ENCODE measurements at places on chromosomes 11 and 22. TPM values are rescaled to one million over a fixed set of nuclear protein-coding genes. Genes with fewer than 3 reads are reported as not detected.

The CCDC188 gene
- 2.6 TPM for total RNA-seq

The C11orf21 gene
- total RNA-seq, result 1.2 TPM

The UBQLNL gene
- 0.19 TPM for total RNA-seq

The ATXN10 gene
- total RNA-seq, result 117 TPM

The DDTL gene
- total RNA-seq, result not detected

The SYCE3 gene
- not detected for total RNA-seq

The TRIM6 gene
- total RNA-seq, result 7.5 TPM

The TOM1 gene
- total RNA-seq, result 27.0 TPM

GRCh38 chr11:123575441-123575840, 79.0 kb downstream of the SCN3B start:
- peaks cover 14% of the 10 kb centered on the region for H3K27me3 ChIP-seq
- H3K27ac ChIP-seq, result no peak overlapping the region
- no peak overlapping the region for H3K4me3 ChIP-seq
- no peaks in the 10 kb centered on the region for H3K36me3 ChIP-seq

DNA sequence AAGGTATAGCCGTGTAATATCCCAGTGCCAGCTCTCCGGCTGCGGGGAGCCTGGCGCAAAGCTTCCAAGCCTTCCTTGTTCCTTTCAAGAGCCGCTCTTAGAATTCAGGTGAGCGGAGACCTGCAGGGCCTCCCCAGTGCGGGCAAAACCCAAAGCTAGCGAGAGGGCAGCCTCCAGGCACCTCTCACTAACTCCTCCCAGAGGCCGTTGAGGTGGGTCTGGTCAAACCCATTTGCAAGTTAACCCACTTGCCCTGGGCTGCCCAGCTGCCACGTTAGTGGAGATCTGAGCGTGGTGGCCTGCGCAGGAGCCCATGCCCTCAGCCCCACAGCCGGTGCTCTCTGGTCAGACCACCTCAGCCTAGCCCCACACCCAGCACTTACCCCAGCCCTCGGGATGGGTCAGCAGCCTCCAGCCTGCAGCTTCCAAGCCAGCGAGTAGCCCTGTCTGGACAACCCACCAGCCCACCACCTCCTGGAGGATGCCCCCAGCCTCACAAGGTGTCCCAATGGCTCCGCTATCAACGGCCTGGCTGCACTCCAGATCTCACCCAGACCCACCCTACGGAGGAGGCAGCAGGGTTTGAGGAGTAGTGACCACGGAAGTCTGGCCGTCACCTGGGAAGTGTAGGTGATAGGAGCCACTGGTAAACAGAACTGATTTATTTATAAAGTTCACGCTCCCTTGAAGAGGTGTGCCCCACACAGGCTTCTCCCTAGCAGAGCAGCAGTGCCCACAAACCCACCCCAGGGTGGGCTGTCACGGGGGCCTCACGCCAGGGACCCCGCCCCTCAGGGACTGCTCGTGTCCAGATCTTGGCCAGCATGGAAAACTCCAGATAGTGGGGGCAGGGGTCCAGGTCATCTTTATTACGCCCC, 2.3 kb downstream of the ASCL2 start:
- peak overlapping the region; percentile 75 for H3K27ac ChIP-seq
- H3K36me3 ChIP-seq, result no peaks in the 10 kb centered on the region
- peaks cover 53% of the 10 kb centered on the region for H3K27me3 ChIP-seq
- H3K4me1 ChIP-seq, result no peaks in the 10 kb centered on the region

DNA sequence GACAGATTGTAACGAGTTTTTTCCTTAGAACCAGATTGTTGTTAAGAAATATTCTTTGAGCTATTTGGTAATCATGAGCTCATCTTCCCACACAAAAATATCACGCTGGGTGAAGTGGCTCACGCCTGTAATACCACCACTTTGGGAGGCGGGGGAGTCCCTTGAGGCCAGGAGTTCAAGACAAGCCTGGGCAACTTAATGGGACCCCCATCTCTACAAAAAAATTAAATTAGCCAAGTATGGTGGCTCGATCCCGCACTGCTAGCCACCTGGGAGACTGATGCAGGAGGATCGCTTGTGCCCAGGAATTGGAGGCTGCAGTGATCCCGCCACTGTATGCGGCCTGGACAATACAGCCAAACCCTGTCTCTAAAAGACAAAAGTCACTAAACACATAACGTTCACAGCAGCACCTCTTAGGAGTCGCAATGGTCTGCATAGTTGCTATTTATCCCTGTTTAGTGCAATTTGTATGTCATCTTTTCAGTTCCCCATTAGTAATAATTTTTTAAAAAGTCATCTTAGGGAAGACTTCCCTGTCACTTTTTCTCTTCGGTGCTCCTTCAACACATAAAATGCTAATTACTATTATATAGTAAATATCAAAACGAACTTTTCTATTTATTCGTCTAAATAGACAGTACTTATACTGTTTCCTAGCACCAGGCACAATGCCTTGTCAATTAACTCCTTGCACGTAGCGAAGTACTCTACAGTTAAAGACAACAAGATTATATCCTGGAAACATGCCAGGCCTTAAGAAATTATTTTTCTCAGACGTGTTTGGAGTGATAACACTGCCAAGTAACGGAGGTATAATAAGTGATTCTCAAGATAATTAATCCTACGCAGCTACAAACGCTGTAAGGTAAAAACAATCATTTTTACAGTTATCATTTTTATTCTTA, 1.1 kb downstream of the ST13 start:
- H3K4me3 ChIP-seq, result peak overlapping the region; percentile 99
- H3K4me1 ChIP-seq, result peaks cover 38% of the 10 kb centered on the region
- peaks cover 11% of the 10 kb centered on the region for H3K36me3 ChIP-seq
- DNase-seq, result no peak
- H3K27me3 ChIP-seq, result no peaks in the 10 kb centered on the region

DNA sequence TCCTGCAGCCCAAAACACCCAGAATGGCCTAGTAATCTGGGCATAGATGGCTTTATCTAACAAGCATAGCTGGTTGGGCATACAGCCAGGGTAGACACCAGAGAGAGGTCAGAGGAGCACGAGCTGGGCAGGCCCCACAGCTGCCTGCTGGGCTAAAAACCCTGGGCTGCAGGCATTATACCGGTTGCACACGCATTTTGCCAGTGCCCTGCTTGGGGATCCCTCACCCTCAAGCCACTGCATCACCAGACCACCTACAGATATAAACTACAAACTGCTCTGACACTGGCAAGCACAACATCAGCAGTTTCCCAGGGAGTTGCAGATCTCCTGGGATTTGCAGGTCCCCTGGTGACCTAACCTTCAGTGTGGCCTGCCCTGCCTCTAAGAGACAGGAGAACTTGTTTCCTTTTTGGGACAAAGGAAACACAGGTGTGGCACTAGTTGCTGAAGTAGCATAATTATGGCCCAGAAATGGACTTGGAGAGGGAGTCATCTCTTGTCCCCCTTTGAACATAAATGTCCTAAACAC, 79.1 kb upstream of the SC5D start:
- no peak for DNase-seq
- peaks cover 5% of the 10 kb centered on the region for H3K4me1 ChIP-seq

DNA sequence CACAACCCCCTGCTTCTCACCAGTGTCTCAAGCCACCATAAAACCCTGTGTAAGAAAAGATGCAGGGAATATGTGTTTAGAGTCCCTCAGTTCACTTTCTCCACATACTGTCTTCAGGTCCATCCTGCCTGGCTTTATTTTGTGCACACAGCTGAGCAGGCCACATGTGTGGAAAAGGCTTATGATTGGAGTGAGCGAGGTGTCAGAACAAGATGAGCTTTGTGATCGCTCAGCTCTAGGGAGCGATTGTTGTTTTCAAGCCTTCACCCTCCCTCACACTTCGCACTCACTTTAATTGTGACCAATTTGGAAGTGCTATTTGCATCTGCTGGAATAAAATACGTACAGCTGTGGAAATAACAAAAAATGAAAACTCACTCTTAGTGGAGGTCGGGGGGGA, 931.1 kb upstream of the TENM4 start:
- no peak overlapping the region for H3K27ac ChIP-seq
- DNase-seq, result no peak
- H3K4me1 ChIP-seq, result no peaks in the 10 kb centered on the region
- H3K36me3 ChIP-seq, result no peaks in the 10 kb centered on the region

- no peak overlapping the region for H3K4me3 ChIP-seq
- no peak overlapping the region for H3K27ac ChIP-seq
- H3K36me3 ChIP-seq, result peaks cover 14% of the 10 kb centered on the region
Observed at GRCh38 chr11:79025622-79026021, 415.2 kb downstream of the TENM4 start.

- H3K27me3 ChIP-seq, result peaks cover 70% of the 10 kb centered on the region
- H3K36me3 ChIP-seq, result no peaks in the 10 kb centered on the region
- H3K4me1 ChIP-seq, result no peaks in the 10 kb centered on the region
- no peak overlapping the region for H3K4me3 ChIP-seq
- DNase-seq, result no peak
- H3K27ac ChIP-seq, result no peak overlapping the region
Observed at GRCh38 chr22:49716441-49716840, 111.2 kb downstream of the BRD1 start.

DNA sequence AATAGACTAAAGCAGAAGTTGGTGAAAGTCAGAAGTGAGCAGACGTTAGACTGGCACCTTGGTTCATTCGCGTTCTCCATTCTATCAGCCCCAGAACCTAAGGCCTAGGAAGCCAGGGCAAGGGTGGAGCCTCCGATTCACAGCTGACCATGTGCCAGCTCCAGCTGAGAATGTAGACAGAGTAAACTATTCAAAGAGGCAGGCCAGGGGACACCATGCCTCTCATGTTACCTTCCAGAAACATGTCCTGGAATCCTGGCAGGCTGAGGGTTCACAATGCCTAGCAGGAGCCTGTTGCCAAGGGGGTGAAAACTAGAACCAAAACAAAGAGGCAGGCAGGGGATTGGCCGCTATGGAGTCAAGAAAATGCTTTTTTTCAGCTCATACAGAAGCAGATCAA, 224.4 kb upstream of the POU2AF2 start:
- no peak overlapping the region for H3K4me3 ChIP-seq
- DNase-seq, result no peak
- H3K36me3 ChIP-seq, result no peaks in the 10 kb centered on the region
- peaks cover 5% of the 10 kb centered on the region for H3K27me3 ChIP-seq
- H3K4me1 ChIP-seq, result no peaks in the 10 kb centered on the region
- no peak overlapping the region for H3K27ac ChIP-seq

DNA sequence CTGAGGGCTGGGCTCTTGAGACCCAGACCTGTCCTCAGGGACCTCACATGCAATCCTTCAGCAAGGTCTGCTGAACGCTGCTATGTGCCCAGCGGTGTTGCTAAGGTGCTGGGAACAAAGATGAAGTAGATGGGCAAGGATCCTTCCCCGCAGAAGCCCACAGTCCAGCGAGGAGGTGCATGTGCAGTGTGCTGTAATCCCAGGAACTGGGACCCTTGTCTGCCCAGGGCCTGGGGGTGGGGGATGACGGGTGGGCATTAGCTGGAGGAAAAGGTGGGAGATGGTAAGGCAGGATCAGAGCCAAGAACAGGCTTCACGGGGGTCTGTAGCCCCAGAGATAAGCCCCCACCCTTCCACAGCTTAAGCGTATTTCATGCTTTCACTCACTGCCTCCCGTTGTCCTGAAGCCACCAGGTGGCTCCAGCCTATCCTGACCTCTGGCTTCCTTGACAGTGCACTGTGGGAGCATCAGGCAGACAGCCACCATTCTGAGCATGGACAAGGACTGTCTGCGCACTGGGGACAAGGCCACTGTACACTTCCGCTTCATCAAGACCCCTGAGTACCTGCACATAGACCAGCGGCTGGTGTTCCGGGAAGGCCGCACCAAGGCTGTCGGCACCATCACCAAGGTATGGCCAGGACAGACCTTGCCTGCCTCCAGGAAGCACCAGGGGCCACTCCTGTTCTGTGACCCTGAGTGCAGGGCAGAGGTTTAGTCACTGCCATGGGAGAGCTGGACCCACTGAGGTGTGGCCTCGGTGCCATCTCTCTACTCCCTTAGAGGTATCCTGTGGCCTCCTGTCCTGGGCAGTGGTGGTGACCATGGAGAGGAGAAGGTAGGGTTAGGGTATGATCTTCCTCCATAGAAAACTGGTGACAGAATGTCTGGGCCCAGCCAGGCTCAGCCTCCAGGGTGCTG, 22.0 kb downstream of the GTPBP1 start:
- no peak overlapping the region for H3K4me3 ChIP-seq
- DNase-seq, result no peak
- no peaks in the 10 kb centered on the region for H3K4me1 ChIP-seq
- H3K36me3 ChIP-seq, result peaks cover 16% of the 10 kb centered on the region
- H3K27me3 ChIP-seq, result no peaks in the 10 kb centered on the region
- no peak overlapping the region for H3K27ac ChIP-seq

GRCh38 chr22:42992092-42992491, 22.9 kb downstream of the PACSIN2 start:
- DNase-seq, result no peak
- H3K27ac ChIP-seq, result no peak overlapping the region
- H3K36me3 ChIP-seq, result peaks cover 6% of the 10 kb centered on the region
- H3K4me1 ChIP-seq, result peaks cover 38% of the 10 kb centered on the region

DNA sequence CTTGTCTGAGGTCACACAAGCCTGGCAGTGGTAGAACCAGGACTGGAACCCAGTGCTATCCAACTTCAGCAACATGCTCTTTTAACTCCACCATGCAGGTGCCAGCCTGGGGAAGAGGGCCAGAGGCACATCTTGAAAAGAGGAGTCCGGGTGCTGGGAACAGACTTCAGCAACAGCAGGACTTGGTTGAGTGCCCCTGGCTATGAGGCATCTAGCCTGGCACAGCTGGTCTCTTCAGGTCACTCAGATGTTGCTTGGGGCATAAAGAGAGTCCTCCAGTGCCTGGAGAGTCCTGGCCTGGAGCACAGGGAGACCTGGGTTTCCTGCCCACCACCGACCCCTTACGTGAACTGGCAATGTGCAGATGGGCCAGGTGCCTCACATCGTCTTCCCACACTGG, 5.1 kb upstream of the CLCF1 start:
- peaks cover 34% of the 10 kb centered on the region for H3K27me3 ChIP-seq
- peaks cover 23% of the 10 kb centered on the region for H3K4me1 ChIP-seq
- DNase-seq, result no peak
- no peak overlapping the region for H3K27ac ChIP-seq
- H3K36me3 ChIP-seq, result no peaks in the 10 kb centered on the region

DNA sequence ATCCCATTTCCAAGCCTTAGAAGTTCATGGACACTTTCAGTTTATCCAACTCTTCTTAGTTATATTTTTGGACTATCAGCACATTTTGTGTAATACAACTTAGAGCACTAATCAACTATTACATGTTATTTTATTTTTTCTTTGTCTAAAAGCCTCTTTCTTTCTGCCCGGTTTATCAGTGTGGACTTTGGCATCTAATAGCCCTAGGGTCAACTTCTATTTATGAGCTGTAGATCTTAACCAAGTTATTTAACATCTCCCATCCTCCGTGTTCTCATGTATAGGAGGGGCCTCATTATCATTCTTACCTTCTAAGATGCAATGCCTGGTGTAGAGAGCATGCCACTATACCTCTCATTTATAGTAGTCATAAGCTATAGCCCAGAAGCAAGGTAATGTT, 4.4 kb downstream of the CARD16 start:
- no peak overlapping the region for H3K27ac ChIP-seq
- no peak overlapping the region for H3K4me3 ChIP-seq
- peaks cover 4% of the 10 kb centered on the region for H3K4me1 ChIP-seq
- no peaks in the 10 kb centered on the region for H3K36me3 ChIP-seq
- H3K27me3 ChIP-seq, result no peaks in the 10 kb centered on the region

- no peaks in the 10 kb centered on the region for H3K27me3 ChIP-seq
- peaks cover 5% of the 10 kb centered on the region for H3K4me1 ChIP-seq
- H3K27ac ChIP-seq, result no peak overlapping the region
- no peak overlapping the region for H3K4me3 ChIP-seq
- DNase-seq, result no peak
Observed at GRCh38 chr11:77113382-77114088, 10.9 kb downstream of the OMP start.

GRCh38 chr22:38353701-38354100, 36.5 kb upstream of the CSNK1E start:
- H3K4me3 ChIP-seq, result no peak overlapping the region
- no peaks in the 10 kb centered on the region for H3K27me3 ChIP-seq
- H3K27ac ChIP-seq, result no peak overlapping the region
- peaks cover 4% of the 10 kb centered on the region for H3K36me3 ChIP-seq

Data from type B pancreatic cell (in vitro differentiated cells).